Heart right ventricle (tissue), 16 donors: ENCODE measurements at places on chromosomes 16 and 17. TPM values are rescaled to one million over a fixed set of nuclear protein-coding genes. Genes with fewer than 3 reads are reported as not detected.

DNA sequence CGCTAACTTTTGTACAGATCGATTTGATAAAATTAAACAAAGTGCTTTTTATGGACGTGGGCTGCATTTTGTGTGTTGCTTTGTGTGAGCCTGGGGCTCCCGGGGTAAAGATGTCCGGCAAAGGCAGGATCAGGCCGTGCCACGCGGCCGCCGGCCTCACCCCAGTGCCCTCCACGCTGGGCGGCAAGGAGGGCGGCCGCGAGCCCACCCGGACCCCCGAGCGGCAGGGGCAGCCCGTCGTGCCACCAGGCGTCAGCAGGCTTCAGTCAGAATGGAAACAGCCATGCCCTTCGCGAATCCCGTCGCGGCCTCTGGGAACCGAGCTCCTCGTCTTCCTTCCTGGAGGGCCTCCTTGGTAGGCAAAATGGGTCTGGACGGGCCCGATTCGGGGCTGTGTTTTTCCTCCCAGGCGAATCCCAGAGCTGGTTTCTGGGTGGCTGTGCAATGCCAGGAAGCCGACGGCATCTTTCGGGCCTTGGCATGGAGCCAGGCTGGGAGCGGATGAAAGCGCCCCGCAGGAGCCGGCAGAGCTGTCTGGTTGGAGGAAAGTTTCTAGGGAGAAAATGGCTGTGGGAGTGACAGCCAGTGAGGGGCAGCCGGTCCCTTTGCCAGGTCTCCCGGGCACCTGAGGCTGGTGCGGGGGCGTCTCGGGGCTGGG lies 5.5 kb downstream of the SOX8 start:
- H3K4me1 ChIP-seq = no peaks in the 10 kb centered on the region
- no peak overlapping the region for H3K4me3 ChIP-seq
- no peak overlapping the region for H3K27ac ChIP-seq
- H3K36me3 ChIP-seq = no peaks in the 10 kb centered on the region
- DNase-seq = no peak

ANKFN1 gene
- not detected for total RNA-seq

GRCh38 chr17:71329310-71330098 lies 791.3 kb upstream of the SOX9 start:
- H3K27ac ChIP-seq = no peak overlapping the region
- DNase-seq = no peak
- no peak overlapping the region for H3K4me3 ChIP-seq
- no peaks in the 10 kb centered on the region for H3K36me3 ChIP-seq
- H3K4me1 ChIP-seq = no peaks in the 10 kb centered on the region
- H3K27me3 ChIP-seq = no peaks in the 10 kb centered on the region

ZNF469 gene
- total RNA-seq = 0.84 TPM

ADAM11 gene
- total RNA-seq = 11.1 TPM

DNA sequence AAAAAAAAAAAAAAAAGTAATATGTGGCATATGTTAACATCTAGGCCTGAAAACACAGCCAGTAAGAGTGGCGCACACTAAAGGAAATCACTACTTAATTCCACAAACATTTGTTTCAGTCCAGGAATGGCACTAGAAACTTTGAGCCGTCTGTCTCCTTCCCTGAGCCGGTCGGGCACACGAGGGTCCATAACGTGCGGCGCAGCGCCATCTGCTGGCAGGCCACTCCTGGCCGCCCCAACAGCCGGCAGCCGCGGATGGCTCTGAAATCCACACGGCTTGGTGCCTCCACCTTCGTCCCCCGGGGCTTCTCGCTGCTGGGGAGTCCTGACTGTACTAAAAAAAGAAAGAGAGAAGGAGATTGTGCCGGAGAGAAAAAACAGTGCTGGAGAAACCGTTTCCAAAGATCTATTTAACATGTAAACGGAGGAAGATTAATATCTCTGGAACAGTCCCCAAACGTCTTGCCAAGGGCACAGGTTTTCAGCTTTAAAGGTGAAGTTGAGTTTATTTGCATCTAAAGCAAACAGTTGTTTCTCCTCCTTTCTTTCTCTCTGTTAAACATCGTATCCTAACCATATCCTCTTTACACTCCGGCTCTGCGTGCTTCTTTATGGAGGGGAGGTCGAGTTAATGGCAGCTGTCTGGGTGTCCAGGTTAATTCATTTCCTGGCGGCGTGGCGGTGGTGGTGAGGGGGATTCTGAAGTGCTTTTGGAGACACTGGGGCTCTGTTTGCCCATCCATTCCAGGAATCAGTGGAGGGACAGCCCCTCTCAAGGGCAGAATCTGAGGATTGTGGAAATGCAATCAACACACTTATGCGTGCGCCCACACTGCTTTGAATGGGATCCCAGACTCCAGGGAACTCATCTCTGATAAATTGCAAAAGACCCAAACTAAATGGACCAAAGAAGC lies 611.3 kb upstream of the SALL1 start:
- peaks cover 20% of the 10 kb centered on the region for H3K27me3 ChIP-seq
- peak; percentile 73 for DNase-seq
- no peak overlapping the region for H3K27ac ChIP-seq
- no peaks in the 10 kb centered on the region for H3K4me1 ChIP-seq
- H3K4me3 ChIP-seq = no peak overlapping the region

DNA sequence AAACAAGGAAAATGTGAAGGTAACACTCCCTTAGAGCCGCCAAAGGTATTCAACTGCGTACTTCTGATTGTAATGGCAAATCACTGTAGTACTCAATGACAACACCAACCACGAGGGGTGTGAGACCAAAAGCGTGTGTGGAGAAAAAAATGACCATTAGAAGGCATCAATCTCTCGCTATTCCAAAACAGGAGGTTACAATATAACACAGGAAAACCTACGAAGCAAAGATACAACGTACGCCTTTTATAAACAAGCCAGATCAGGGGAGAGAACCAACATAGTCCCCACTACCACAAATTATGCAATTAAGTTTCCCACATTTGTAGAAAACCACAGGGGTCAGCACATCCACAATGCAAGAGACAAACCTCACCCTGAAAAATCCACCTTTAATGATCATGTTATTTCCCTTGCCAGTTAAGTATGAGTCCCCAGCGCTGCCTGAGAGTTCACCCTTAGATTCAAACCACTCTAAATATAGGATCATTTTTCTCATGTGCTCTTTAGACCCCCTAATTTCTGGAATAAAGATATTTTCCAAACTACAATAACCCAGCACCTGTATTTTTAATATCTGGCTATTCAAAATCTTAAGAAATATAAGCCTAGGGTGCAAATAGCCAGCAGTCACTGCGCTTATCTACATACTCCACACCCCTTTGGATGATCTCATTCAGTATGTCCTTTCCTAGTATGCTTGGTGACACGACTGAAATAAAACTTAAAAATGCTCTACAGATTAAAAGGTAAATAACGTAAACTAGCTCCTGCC lies 12.4 kb downstream of the TEX14 start:
- peak overlapping the region; percentile 20 for H3K4me3 ChIP-seq
- peak; percentile 18 for DNase-seq
- no peaks in the 10 kb centered on the region for H3K4me1 ChIP-seq
- no peaks in the 10 kb centered on the region for H3K36me3 ChIP-seq
- H3K27ac ChIP-seq = no peak overlapping the region
- no peaks in the 10 kb centered on the region for H3K27me3 ChIP-seq

GRCh38 chr17:74924250-74924948 lies at the start of gene OTOP2:
TSS of gene OTOP2 (plus strand) at chr17:74924273. CDS start at chr17:74924633, 360 bp downstream.
- DNase-seq = peak; percentile 25
- peak within 1 kb of the TSS; percentile 21 for H3K4me3 ChIP-seq
- H3K27ac ChIP-seq = no peak within 1 kb of the TSS

DNA sequence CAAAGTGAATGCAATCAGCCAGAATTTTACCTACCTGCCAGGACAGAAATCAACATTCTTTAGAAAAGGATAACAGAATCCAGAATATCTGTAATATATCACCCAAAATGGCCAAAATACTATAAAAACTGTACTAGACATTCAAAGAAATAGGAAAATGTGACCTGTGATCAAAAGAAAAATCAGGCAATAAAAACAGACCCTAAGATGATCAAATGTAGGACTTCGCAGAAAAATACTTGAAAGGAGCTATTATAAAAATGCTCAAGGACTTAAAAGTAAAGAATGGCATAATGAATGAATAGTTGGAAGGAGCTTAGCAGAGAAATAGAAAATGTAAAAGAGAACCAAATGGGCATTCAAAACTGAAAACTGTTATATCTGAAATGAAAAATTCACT lies 4.1 kb downstream of the LPCAT2 start:
- no peak overlapping the region for H3K27ac ChIP-seq
- H3K4me1 ChIP-seq = peaks cover 9% of the 10 kb centered on the region
- H3K27me3 ChIP-seq = peaks cover 7% of the 10 kb centered on the region

DNA sequence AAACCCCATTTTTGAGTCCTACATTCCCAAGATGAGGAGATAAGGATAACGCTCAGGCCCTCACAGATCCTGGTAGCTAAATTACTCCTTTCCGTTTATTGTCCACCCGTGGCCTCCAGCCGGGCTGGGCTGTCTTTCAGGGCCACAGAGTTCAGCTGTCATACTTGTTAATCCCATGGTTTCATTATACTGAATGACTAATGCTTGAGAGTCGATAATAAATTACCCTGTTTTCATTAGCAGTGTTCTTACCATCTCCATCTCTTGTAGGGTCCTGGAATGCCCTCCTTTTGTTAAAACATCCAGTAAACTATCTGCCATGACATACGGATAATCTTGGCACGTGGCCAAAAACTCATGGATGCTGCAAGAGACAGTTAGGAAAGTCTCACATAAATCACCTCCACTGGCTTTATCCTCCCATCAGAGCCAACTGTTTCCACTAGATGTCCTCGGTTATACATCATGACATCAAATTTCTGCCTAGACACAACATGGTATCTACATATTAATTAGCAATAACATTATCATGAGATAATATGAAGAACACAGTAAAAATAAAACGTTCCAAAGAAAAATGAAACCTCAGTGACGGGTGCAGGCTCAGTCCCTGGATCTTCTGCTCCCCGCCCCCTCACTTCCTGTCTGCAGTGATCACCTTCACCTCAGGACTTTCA lies 45.3 kb downstream of the BRD7 start:
- peaks cover 5% of the 10 kb centered on the region for H3K4me1 ChIP-seq
- H3K36me3 ChIP-seq = peaks cover 52% of the 10 kb centered on the region
- no peak overlapping the region for H3K4me3 ChIP-seq

SLC2A4 gene
- 183 TPM for total RNA-seq

TUBB3 gene
- 7.6 TPM for total RNA-seq

GRCh38 chr17:50961282-50962220 lies 95.4 kb upstream of the TOB1 start:
- H3K4me1 ChIP-seq = peaks cover 2% of the 10 kb centered on the region
- peaks cover 17% of the 10 kb centered on the region for H3K36me3 ChIP-seq
- no peak for DNase-seq

FA2H gene
- not detected for total RNA-seq

GRCh38 chr17:55492781-55493341 lies 18.4 kb downstream of the SMIM36 start:
- H3K4me3 ChIP-seq = no peak overlapping the region
- H3K4me1 ChIP-seq = no peaks in the 10 kb centered on the region
- no peaks in the 10 kb centered on the region for H3K36me3 ChIP-seq
- DNase-seq = no peak

- peaks cover 44% of the 10 kb centered on the region for H3K4me1 ChIP-seq
- H3K36me3 ChIP-seq = peaks cover 35% of the 10 kb centered on the region
These were observed 27.9 kb downstream of the GABARAPL2 start for GRCh38 chr16:75593825-75594820.

DNA sequence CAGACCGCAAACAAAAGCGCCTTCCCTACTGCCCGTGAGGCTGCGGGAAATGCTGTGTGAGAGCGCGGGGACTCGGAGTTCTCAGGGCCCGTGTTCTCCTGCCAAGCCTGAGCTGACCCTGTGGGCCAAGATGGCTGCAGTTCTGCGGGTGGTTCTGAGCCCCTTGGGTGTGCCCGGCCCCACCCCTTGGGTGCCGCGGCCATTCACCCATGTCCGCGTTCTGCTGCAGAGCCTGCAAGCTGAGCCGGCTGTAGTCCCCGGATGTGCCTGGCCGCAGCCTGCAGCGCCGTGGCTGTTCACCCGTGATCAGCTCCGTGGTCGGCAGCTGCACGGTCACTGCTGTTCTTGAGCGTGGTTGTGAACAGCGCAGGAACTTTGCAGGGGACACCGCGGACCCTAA lies 20.0 kb downstream of the ACSF3 start:
- H3K27me3 ChIP-seq = no peaks in the 10 kb centered on the region
- H3K27ac ChIP-seq = no peak overlapping the region
- no peak for DNase-seq
- no peaks in the 10 kb centered on the region for H3K4me1 ChIP-seq
- H3K36me3 ChIP-seq = peaks cover 88% of the 10 kb centered on the region

KRT39 gene
- not detected for total RNA-seq

GRCh38 chr16:24077292-24077691 lies 178.8 kb upstream of the CACNG3 start:
- H3K4me1 ChIP-seq = no peaks in the 10 kb centered on the region
- no peaks in the 10 kb centered on the region for H3K27me3 ChIP-seq
- no peak overlapping the region for H3K27ac ChIP-seq
- no peak overlapping the region for H3K4me3 ChIP-seq
- no peak for DNase-seq

- DNase-seq = no peak
- no peak overlapping the region for H3K4me3 ChIP-seq
- H3K27me3 ChIP-seq = no peaks in the 10 kb centered on the region
- H3K4me1 ChIP-seq = no peaks in the 10 kb centered on the region
These were observed 31.7 kb downstream of the RPH3AL start for GRCh38 chr17:320809-321385.

- H3K27ac ChIP-seq = no peak overlapping the region
- no peaks in the 10 kb centered on the region for H3K36me3 ChIP-seq
- DNase-seq = no peak
- H3K4me3 ChIP-seq = no peak overlapping the region
These were observed 34.6 kb upstream of the WSB1 start for GRCh38 chr17:27259356-27259755.

COPS3 gene
- 72.8 TPM for total RNA-seq

TRPV2 gene
- total RNA-seq = 25.4 TPM

DNA sequence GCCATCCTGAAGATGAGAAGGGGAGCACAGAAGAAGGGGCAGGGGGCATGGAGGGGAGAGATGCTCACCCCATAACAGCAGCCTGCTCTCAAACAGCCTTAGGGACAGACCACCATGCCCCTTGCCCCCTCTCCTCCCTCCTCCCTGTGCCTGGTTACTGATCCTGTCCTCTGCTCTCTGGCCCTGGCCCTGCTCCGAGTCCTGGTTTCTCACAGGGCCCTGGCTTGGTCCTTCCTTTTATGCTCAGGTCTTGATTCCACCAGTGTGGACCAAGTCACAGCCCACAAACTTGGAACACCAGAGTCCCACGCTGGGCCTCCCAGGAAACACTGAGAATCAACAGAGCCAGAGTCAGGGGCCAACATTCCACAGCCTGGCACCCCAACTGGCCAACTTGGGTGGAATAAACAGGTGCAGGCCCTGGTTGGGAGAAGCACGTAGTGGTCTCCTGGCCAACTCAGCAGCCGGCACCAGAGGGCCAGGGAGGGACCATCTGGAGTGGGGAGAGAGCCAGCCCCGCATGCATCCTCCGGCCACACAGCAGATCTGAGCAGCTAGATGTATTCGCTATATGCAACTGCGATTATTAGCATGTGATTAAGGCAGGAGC lies 44.9 kb upstream of the CDC42EP4 start:
- H3K27me3 ChIP-seq = no peaks in the 10 kb centered on the region
- DNase-seq = no peak
- no peaks in the 10 kb centered on the region for H3K36me3 ChIP-seq
- no peak overlapping the region for H3K27ac ChIP-seq
